Hepatic stellate cell (primary cell): ENCODE measurements at places on chromosomes 1 and 21.
A peak's percentile ranks its signal among the peaks of the same experiment; 100 is the strongest.

DNA sequence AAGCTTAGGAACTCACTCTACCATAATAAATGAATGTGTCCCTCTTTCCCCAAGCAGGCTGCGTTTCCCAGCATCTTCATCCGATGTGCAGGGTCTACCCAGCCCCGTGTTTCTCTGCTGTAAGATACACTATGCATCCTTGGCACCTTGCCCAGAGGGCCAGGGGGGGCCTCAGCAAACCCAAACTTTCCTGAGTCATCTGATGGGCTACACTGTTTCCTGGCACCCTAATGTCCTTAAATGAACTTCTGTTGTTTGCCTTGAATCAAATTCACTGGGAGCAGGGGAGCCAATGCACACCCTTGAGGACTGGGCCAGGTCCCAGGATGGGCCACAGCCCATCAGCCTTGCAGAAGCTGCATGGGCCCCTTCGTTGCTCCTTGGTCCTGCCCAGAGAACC is 145.5 kb downstream of the IGSF21 start:
- DNase-seq: no peak

- DNase-seq: no peak
Measured at GRCh38 chr1:1181129-1181937, 7.7 kb downstream of the TTLL10 start.

GRCh38 chr1:228964178-228965089 is 229.2 kb downstream of the RHOU start:
- DNase-seq: peak; percentile 37

GRCh38 chr1:185526344-185527307 is 207.6 kb upstream of the HMCN1 start:
- DNase-seq: no peak

GRCh38 chr1:241717975-241718374 is 65.9 kb downstream of the WDR64 start:
- no peak for DNase-seq

GRCh38 chr21:33403128-33403785 is at the start of gene IFNGR2:
Gene IFNGR2, plus strand, starts transcription at chr21:33403413. Its CDS starts 131 bp downstream, at chr21:33403544.
- DNase-seq: peak; percentile 47

DNA sequence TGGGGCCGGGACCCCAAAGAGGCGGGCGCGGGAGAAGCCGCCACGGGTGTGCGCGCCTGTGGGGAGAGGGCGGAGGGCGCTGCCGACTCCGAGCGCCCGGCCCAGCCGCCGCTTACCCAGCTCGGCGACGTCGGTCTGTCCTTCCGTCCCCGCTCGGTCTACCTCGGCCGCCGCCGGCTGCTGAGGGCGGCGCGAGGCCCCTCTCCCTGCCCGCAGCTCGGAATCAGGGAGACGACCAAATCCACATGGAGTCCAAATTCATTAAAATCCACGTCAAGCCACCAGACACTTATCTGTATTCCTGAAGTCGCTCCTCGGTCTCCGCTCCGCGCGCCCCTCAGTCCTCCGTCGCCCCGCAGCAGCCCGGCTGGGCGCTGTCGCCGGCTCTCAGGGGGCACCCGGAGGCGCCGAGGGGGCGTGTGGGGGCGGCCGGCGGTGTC is 637 bp downstream of the PLXNA2 start:
- DNase-seq: no peak

- peak; percentile 47 for DNase-seq
Measured at GRCh38 chr1:1432951-1433803, 2.3 kb upstream of the VWA1 start.

DNA sequence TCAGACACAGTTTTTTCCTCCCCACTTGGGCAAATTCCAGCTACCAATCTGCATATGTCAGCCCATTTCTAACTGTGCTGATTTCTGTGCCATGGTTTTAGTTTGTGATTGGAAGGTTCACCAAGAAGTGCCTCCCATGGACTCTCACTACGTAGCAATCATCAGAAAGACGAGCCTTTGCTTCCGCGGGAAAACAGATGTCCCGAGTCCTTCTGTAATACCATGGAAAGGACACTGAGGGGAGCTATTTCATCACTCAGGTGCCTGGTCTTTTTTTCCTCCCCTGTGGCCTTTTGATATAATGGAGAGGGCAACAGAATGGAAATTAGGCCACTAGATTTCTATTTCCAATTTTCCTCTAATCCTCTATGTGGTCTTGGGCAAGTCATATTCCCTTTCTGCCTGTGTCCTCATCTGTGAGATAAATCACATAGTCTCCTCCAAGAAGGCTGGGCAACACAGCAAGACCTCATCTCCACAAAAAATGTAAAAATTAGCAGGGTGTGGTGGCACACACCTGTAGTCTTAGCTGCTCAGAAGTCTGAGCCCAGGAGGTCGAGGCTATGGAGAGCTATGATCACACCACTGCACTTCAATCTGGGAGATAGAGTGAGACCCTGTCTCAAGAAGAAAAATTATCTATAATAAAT is 24.8 kb downstream of the LEMD1 start:
- peak; percentile 31 for DNase-seq

- DNase-seq: no peak
Measured at GRCh38 chr1:232697187-232697822, 67.4 kb upstream of the SIPA1L2 start.

GRCh38 chr1:26496861-26497260 is 24.6 kb downstream of the HMGN2 start:
- DNase-seq: peak; percentile 26

DNA sequence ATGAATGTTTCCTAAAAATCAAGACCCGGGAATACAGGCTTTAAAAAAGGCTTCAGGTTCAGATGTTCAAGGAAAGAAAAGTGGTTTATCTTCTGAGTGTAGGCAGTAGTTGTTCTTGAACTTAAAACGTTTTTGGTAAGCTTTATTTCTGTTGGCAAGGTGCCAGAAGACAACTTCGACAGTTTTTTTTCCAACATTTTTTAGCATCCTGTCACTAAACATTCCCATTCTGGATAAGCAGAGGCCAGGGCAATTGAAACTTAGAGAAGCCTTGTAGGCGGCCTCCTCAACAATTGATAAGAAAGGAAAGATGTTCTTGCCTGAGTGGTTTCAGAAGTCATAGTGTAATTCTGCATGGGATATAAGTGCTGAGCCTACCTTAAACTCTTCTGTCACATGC is 66.7 kb downstream of the PATJ start:
- peak; percentile 40 for DNase-seq
